ENCODE measurements at places on chromosomes 7 and 10.

DNA sequence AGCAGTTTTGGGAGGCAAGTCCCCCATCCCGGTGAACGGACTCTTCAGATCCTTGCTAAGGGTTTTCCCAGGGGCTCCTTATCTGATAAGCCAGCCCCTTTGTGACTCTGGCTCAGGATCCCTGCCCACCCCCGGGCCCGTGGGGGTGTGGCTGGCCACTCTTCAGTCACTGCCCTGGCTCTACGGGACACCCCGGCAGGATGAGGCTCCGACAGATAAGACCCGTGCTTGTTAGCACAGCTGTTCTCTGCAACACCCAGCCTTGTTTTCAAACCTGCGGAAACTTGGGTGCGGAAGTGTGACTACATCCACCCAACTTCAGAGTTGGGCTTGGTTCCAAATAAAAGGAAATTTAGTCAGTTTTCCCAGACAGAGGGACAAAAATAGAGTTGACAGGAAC, 66.7 kb upstream of the PODXL start:
- no peaks in the 10 kb centered on the region for H3K36me3 ChIP-seq
- peaks cover 19% of the 10 kb centered on the region for H3K27me3 ChIP-seq
- no peak overlapping the region for H3K27ac ChIP-seq

GRCh38 chr7:155348806-155349205, 51.1 kb downstream of the INSIG1 start:
- no peak overlapping the region for H3K27ac ChIP-seq
- no peak for DNase-seq
- H3K27me3 ChIP-seq, result peaks cover 21% of the 10 kb centered on the region
- H3K4me1 ChIP-seq, result peaks cover 6% of the 10 kb centered on the region

DNA sequence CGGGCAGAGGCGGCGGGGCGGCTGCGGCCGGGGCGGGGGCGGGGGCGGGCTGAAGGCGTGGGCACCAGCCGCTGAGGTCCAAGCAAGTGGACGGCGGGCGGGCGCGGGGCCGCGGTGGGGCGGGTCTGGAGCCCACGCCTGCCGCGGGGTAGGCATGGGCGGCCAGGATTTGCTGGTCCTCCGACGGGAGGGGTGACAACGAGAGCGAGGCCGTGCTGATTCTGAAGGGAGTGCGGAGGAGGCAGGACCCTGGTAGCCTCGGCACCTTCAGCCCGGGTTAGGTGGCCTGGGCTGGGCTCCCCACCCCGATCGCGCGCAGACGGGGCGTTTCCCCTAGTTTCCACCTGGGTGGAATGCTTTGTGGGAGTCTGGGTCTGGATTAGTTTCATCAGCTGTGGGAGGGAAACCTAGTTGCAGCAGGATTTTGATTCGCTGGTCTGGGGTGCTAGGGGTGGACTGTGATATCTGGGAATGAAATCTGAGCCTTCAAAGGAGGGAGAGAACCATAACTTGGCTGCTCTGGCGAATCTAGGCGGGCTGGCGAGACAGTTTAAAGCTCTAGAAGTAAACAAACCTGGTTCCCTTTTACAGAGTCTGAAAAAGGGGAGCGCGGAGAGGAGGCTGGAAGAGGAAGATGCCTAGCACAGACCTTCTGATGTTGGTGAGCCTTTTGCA, 609 bp downstream of the SGPL1 start:
- DNase-seq, result peak; percentile 64
- no peaks in the 10 kb centered on the region for H3K27me3 ChIP-seq
- H3K36me3 ChIP-seq, result peaks cover 46% of the 10 kb centered on the region
- peak overlapping the region; percentile 91 for H3K4me3 ChIP-seq
- peak overlapping the region; percentile 93 for H3K27ac ChIP-seq

DNA sequence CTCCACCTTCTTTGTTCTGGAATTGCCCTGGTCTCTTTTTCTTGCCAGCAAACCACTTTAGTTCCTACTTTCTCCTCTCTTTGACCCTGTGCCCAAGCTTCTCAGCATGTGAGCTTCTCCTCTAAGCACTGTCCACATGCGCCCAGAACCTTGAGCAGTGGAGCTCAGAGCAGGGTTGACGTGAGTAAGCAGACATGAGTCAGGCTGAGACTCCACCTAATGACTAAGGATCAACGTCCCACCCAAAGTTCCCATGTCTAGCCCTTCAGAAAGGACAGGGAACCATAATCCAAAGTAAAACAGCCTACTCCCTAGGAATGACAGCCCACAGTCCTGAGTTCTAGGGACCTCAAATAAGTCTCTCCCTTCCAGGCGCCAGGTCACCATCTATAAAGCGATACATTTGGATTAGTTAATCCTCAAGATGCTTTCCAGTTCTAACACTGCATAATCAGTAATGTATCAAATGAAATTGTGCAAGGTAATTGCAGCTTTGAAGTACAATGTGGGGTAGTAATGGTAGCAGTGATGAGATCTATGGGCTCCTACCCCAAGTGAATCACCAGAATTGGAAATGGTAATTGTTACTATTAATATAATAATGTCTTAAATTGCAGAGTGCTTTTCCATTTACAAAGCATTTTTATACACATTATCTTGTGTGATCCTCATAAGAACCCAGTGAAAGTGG, 44.5 kb downstream of the KCNMA1 start:
- no peak overlapping the region for H3K27ac ChIP-seq
- no peaks in the 10 kb centered on the region for H3K36me3 ChIP-seq
- H3K4me1 ChIP-seq, result no peaks in the 10 kb centered on the region
- DNase-seq, result no peak

DNA sequence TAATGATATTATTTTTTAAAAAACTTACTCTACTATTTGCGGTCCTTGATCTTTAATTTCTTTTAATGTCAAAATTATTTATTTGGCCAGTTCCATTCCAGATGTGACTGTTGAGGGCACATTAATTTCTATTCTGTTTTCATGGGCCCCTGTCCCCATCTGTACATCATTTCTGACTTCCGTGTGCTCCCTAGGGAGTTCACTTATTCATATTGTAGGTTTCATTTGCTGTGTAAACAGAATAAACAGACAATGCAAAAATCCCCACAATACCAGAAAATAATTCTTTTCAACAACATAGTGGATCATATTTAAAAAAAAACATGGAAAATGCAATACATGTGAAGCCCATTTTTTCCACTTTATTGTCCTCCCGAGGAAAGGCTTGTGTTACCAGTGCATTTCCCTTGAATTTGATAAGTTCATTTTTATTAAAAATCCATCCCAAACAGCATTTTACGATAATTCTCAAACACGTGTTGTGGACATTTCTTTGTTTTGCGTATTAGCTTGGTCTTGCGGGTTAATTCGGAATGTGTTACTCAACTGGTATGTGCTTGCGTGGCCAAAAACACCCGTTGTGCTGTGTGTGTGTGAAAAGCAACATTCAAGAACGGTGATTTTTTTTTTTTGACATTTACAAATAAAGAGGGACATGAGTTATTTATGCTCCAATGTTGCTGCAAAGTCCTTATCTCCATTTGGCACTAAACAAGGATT, 138.4 kb downstream of the MGMT start:
- no peak overlapping the region for H3K4me3 ChIP-seq
- no peak overlapping the region for H3K27ac ChIP-seq
- peaks cover 7% of the 10 kb centered on the region for H3K4me1 ChIP-seq
- DNase-seq, result no peak

DNA sequence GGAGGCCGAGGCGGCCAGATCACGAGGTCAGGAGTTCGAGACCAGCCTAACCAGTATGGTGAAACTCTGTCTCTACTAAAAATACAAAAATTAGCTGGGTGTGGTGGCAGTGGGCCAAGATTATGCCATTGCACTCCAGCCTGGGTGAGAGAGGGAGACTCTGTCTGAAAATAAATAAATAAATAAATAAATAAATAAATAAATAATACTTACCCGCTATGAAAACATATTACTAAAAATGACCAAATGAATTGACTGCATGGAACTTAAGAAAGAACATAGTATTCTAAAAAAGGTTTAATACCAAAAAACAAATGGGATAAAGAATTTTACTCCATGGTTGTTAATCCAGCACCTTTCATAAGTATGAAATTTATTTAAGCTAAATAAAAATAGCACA, 305.0 kb downstream of the GATA3 start:
- H3K27ac ChIP-seq, result no peak overlapping the region
- no peaks in the 10 kb centered on the region for H3K27me3 ChIP-seq
- H3K36me3 ChIP-seq, result no peaks in the 10 kb centered on the region

- DNase-seq, result no peak
- no peaks in the 10 kb centered on the region for H3K36me3 ChIP-seq
- H3K4me1 ChIP-seq, result peaks cover 23% of the 10 kb centered on the region
- no peak overlapping the region for H3K4me3 ChIP-seq
- no peaks in the 10 kb centered on the region for H3K27me3 ChIP-seq
- H3K27ac ChIP-seq, result peak overlapping the region; percentile 38
Observed at GRCh38 chr7:47482013-47482875, 99.7 kb downstream of the TNS3 start.
